ENCODE measurements at places on chromosomes 2 and 18.

GRCh38 chr2:11676640-11677039 is 6.6 kb upstream of the NTSR2 start:
- no peak for DNase-seq

- DNase-seq: no peak
Observed at GRCh38 chr2:39059366-39059952, 61.4 kb downstream of the SOS1 start.

DNA sequence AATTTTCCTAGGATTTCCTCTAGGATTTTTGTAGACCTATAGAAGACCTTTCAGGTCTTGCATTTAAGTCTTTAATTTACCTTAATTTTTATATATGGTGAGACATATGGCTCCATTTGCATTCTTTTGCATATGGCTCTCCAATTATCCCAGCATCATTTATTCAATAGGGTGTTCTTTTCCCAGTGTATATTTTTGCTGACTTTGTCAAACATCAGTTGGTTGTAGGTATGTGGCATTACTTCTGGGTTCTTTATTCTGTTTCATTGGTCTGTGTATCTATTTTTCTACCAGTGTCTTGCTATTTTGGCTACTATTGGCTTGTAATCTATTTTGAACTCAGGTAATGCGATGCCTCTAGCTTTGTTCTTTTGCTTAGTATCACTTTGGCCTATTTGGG is 239.8 kb upstream of the CNTNAP5 start:
- DNase-seq: no peak

DNA sequence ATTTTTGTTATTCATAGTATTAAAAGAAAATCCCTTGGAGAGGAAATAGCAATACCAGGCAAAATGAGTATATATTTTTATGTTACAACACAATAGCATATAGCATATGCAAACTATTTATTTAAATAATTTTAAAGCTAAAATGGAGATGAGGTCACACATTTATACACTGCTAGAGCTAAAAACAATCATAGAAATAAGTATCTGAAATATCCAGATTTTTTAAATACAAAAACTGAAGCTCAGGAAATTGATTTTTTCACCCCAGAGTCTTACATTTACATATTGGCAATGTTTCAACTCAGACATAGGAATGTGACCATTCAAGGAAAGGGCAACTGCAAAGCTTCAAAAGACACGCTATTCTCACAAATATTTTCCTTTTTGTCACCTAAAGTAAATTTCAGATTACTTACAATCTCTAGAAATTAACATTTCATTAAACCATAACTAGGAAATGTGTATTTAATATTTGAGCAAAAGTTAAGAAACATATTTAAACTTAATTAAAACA is 8.9 kb downstream of the TFPI start:
- DNase-seq: no peak

DNA sequence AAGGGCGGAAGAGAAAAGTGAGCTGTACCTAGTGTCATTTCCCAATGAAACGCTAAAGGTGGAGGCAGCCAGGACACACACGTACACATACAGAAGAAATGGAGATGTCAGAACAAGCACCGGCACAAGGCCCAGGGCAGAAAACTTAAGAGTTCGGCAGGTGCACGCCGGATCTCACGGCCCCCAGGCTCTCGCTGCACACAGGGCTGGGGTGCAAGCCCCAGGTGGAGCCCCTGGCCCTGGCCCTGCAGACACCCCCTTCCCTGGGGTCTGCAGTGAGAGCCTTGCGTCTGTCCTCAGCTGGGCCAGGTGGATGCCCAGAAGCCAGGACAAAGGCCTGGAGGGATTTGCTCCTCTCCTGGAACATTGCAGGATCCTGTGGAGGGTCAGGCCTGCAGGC is 36.7 kb downstream of the AQP12A start:
- no peak for DNase-seq

DNA sequence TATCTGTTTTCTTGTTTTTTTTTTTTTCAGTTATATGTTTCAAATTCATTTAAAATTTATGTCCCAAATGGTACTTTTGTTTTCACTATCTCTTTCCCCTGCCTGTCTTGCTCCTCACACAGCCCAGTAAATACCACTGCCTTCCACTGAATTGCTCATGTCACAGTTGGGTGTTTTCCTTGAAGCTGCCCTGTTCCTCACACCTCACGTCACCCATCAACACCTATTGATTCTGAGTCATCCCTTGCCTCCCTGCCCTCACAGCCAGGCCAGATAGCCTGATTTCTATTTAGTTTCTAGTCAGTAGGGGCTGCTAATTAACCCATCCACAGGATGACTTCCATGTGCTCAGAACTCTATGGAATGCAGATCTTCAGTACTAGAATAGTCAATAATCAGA is 25.3 kb downstream of the FSHR start:
- no peak for DNase-seq

DNA sequence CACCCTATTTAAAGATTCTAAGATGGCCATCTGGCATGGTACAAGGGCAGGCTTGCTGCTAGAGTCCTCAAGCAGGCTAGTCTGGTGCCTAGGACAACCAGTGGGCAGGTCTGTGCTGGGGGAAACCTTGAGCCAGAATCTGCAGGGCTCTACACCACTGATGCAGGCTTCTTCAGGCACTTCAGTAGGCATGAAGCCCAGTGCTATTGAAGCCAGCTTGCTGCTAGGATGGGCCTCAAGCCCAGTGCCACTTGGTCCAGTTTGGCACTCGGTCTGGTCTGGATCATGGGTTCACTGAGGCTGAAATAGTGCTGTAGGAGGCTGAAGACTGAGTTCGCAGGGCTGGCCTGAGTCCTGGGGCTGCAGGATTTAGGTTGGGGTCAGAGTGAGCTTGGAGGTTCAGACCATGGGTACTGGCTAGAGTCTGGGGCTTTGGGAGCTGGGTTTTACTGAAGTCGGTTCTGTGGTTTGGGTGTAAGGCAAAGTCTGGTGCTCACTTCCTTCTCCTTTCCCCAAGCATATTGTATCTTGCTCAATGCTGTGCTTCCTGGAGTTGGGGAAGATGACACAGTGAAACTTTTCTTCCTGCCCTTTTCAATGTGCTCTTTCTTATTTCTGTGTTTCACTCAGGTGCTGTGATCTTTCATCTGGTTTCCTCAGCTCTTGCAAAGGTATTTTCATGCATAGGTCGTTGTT is 41.2 kb downstream of the SP100 start:
- DNase-seq: peak; percentile 88

Measured in SIG-M5 (cell line).